ENCODE measurements at places on chromosomes 2 and 18. TPM values are rescaled to one million over a fixed set of nuclear protein-coding genes. Genes with fewer than 3 reads are reported as not detected.

CD8A gene
- polyA plus RNA-seq: 0.24 TPM

RAX gene
- polyA plus RNA-seq: not detected

FBXO48 gene
- polyA plus RNA-seq: 1.7 TPM

NT5C1B gene
- 0.51 TPM for polyA plus RNA-seq

VWA3B gene
- 0.54 TPM for polyA plus RNA-seq

OSR1 gene
- polyA plus RNA-seq: 4.4 TPM

DLGAP1 gene
- polyA plus RNA-seq: 4.3 TPM

RPS27A gene
- 2,289 TPM for polyA plus RNA-seq

C1QL2 gene
- polyA plus RNA-seq: not detected

CYP1B1 gene
- polyA plus RNA-seq: 122 TPM

HRH4 gene
- polyA plus RNA-seq: not detected
